Glutamatergic neuron (in vitro differentiated cells): ENCODE measurements at places on chromosomes 1 and 21. TPM values are rescaled to one million over a fixed set of nuclear protein-coding genes. Genes with fewer than 3 reads are reported as not detected.

SPATA17 gene
- total RNA-seq, result 0.78 TPM

LRP8 gene
- total RNA-seq, result 57.9 TPM

DNA sequence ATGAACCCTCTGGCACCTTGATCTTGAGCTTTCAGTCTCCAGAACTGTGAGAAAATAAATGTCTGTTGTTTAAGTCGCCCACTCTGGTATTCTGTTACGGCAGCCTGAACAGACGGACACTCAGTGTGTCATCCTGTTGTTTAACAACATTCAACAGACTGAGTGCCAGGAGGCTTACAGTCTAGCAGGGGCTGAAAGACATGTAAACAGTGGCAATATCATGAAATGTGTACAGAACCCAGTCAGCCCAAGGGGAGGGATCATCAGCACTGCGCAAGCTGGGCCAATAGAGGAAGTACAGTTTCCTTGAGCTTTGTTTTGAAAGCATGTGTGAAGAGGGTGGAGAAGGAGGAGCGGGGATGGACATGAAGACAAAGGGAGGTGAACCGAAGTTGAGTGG, 13.6 kb downstream of the DIP2A start:
- no peak for DNase-seq

DNA sequence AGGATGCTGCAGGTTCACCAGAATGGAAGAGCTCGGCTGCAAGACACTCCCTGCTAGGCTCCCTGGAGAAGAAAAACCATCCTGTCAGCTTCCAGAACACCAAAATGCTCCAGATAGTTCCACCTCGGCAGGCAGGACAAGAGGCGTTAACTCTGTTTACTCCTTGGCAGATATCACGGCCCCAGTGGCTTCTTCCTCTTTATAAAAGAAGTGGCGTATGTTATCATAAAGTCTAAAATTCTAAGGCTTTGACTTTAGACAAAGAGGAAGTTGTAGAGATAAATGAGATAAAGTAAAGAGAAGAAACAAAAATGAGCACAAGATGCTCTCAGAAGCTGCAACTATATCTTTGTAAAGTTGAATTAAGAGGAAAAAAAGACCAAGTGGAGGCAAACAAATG, 24.3 kb upstream of the MTF1 start:
- DNase-seq, result no peak

- DNase-seq, result no peak
Measured at GRCh38 chr1:30704271-30704670, 19.1 kb downstream of the MATN1 start.

GRCh38 chr1:234322979-234323378, 50.3 kb upstream of the COA6 start:
- peak; percentile 79 for DNase-seq

FGR gene
- not detected for total RNA-seq

GRCh38 chr1:31038360-31038759, 27.2 kb downstream of the PUM1 start:
- no peak for DNase-seq

DNA sequence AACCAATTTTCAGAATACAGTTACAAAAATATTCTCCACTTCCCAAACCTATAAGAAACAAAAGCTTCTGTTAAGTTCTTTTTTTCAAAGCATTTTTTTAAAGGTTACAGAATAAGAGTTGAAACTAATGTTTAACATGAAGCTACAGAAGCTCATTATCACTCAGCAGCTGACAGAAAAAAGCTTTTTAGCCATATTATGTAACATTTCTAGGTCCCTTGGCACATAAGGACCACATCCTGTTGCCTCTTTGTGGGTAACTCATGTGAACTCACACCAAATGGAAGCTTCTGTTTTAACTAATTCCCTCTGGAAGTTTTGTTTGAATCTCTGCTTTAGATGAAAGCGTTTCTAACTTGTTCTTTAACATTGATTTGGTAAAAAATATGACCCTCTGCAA, 242.5 kb upstream of the TMPRSS15 start:
- DNase-seq, result no peak

FABP3 gene
- 148 TPM for total RNA-seq

SEC16B gene
- 0.93 TPM for total RNA-seq

- no peak for DNase-seq
Measured at GRCh38 chr1:65762081-65762862, 30.4 kb upstream of the PDE4B start.

HMGN2 gene
- 187 TPM for total RNA-seq

DNA sequence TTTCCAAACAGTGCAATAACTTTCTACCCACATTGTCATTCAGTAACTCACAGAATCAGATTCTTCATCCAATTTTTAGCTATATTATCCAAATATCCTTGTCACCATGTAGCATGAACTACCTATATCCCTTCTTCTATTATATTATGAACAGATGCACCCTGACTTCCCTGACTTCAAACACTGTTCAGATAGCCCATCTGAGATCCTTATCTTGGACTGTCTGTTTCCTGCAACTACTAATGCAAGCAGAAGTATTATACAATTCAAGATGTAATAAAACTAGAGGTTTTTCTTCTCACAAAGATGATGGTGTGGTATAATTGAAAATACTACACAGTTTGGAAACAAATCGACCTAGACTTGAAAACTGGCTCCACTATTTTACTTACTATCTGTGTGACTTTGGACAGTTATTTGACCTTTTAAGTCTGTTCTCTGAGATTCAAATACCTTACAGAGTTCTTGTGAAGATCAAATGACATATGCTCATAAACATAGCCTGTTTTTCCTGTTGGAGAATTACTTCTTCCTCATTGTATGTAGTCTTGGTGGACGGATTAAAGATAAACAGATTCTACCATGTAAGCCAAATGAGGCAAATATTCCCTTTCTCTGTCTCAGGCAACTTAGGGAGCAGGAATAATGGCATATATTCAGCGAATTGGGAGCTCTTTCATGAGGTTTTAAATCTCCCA, 407.9 kb upstream of the ZRANB2 start:
- DNase-seq, result no peak

DNA sequence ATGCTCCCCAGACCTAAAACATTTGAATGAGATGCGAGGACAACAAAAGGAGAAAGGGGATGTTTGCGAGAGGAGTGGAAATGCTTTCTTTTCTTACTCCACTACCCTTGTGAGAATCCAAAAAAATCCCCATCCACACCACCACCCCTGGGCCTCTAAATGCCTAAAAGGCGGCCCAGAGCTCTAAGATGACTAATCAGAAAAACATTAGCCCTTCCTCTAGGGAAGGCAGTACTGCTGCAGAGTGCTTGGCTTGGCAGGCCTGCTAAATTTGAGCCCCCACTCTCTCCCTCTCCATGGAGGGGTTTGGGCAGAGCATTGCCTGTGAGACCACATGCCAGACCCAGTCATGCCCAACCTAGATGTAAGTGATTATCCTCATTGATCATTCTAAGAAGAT, 347.9 kb downstream of the USH2A start:
- peak; percentile 17 for DNase-seq

LAMC1 gene
- total RNA-seq, result 51.8 TPM

PLPP3 gene
- 11.7 TPM for total RNA-seq

DNA sequence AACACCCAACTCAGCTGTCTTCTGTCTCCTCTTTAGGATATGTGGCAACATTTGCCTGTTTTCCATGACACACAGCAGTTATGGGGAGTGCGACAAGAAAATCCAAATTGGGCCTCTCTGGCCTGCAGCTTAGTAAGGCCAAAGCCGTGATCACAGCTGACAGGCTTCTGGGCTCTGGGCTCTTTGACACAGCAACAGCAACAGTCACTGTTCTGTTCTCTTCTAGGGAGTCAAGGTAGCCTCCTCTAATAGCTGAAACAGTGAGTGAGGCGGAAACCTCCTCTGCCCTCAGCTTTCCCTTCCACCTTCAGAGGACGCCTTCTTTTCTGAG, 19.0 kb downstream of the CLCA1 start:
- DNase-seq, result no peak

- DNase-seq, result no peak
Measured at GRCh38 chr1:227343727-227344551, 25.6 kb upstream of the CDC42BPA start.

- no peak for DNase-seq
Measured at GRCh38 chr1:185917646-185918045, 183.5 kb downstream of the HMCN1 start.

HSD3B2 gene
- not detected for total RNA-seq

DNA sequence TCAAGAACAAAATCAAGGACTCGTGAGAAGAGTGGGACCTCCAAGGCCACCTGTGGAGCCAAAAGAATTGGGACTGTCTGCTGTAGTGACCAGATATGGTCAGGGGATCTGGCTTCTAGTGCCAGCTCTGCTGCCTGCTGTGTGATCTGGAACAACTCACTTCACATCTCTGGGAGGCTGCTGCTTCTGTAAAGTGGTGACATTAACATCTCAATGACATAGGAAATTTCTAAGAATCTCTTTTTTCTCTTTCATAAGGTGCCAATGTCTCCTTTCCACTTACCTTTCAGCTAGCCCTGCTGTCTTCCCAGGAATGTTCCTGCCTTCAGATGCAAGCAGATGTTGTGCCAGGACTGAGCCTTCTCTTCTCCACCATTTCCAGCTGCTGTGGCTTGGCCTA, 5.0 kb upstream of the SRSF4 start:
- no peak for DNase-seq

EVA1C gene
- 2.5 TPM for total RNA-seq

GRCh38 chr1:197073978-197074377, 6.9 kb upstream of the F13B start:
- DNase-seq, result no peak

KIF17 gene
- total RNA-seq, result 1.6 TPM

DNA sequence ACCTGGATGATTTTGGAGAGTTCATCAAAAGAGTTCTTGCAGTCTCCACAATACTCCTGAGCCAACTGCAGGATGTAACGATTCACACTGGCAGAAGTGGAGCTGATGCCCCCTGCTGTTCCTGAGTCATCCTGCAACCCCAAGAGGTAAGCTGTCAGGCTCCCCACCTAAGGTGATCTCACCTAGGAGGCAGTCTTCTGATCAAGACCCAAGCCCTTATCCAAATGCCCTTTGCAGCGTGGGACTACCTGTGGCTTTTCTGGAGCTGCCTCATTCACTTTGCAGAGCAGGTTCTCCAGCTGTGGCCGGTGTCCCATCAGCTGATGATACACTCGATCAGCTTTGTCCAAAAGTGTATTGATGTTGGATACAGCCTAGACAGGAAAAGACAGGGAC, 96.4 kb downstream of the UBR4 start:
- peak; percentile 33 for DNase-seq

HSD17B7 gene
- 38.7 TPM for total RNA-seq

- no peak for DNase-seq
Measured at GRCh38 chr1:4653328-4653660, 1.1 kb upstream of the AJAP1 start.

EDN2 gene
- not detected for total RNA-seq

ZMYND12 gene
- total RNA-seq, result 0.49 TPM

TAS1R1 gene
- total RNA-seq, result not detected

OVAAL gene
- total RNA-seq, result not detected

DNA sequence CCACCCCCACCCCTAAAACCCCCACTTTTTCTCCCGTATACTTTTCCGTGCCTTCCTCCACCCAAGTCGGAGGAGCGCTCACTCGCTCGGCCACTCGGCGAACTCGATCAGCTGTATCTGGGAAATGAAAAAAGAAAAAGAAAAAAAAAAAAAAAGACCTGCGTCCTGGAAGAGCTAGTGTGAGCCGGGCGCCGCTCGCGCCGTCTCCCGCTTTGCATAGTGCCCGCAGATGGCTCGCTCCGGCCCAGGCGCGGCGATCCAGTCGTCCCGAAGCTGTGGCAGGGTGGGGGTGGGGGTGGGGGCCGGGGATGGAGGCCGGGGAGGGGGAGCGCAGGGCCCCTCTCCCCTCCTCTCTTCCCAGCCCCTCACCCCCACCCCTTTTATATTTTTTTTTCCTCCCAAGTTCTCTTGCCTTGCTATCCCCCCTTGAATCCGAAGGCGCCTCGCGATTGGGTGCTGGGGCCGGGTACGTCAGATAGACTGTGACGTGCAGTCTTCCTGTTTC, 299 bp upstream of the PROX1 start:
- peak; percentile 84 for DNase-seq

DNA sequence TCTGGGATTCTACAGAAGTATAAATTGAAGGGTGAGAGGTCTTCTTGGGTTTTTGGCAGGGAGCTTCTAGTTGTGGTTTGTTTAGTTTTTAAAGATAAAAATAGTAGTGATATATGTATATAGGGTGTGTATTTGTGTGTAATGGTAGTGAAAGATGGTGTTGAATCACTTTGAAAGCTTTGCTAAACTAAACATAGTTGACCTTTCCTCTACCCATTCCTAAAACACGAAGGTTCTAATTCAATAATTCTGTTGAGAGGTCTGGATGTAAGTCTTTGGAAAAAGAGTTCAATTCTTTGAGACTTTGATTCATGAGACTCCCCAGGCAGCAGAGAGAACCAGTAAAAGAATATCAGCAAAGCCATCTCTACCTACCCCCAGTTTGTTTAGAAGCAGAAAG, 247.9 kb upstream of the DUSP10 start:
- DNase-seq, result no peak

LCE1C gene
- not detected for total RNA-seq
